ENCODE measurements at places on chromosomes 7 and 10. TPM values are rescaled to one million over a fixed set of nuclear protein-coding genes. Genes with fewer than 3 reads are reported as not detected.
A peak's percentile ranks its signal among the peaks of the same experiment; 100 is the strongest.

DNA sequence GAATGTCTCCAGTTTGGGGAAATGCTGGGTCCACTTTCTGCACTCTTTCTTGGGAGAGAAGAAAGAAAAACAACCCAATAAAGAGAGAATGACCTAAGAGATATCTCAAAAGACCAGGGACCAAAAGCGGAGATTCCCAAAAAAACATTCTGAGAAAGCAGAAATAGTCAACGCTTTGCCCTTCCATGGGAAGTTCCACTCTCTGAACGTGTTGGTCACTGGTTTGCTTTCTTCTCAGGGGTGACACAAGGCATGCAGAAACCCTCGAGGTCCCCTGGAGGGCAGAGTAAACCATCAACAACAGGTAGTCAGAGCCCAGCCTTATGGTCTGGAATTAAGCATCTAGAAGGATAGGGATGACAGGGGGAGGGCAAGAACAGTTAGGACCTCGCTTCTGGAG lies 26.2 kb upstream of the AOAH start:
- H3K4me3 ChIP-seq: no peak overlapping the region
- DNase-seq: no peak

TCERG1L gene
- not detected for total RNA-seq

- peak; percentile 25 for DNase-seq
- H3K4me1 ChIP-seq: peaks cover 20% of the 10 kb centered on the region
- peak overlapping the region; percentile 73 for H3K27ac ChIP-seq
- H3K4me3 ChIP-seq: no peak overlapping the region
- H3K27me3 ChIP-seq: no peaks in the 10 kb centered on the region
- no peaks in the 10 kb centered on the region for H3K36me3 ChIP-seq
Measured at GRCh38 chr7:22577470-22578001, 77.5 kb upstream of the STEAP1B start.

DNA sequence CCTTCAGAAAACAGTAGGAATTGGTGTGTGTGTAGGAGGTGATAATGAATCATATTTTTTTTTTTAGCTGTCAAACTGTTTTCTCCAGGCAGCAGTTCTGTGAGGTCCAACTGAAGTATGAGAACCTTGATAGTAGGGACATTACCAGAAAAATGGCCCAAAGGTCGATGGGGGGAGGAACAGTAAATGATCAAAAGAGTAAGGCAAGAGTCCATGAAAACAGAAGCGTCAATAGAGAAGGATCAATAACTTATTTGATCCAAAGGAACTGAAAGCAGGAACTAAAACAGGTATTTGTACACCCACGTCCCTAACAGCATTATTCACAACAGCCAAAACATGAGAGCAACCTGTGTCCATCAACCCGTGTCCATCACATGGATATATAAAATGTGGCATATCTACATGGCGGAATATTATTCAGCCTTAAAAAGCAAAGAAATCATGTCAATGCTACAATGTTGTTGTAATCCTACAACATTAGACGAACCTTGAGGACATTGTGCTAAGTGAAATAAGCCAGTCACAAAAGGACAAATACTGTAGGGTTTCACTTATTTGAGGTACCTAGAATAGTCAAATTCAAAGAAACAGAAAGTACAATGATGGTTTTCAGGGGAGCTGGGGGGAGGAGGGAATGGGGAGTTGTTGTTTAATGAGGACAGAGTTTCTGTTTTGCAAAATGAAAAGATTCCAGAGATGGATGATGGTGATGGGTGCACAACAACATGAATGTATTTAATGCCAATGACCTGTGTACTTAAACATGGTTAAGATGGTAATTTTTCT lies 214.0 kb upstream of the KLF14 start:
- no peak for DNase-seq
- no peaks in the 10 kb centered on the region for H3K27me3 ChIP-seq
- H3K27ac ChIP-seq: no peak overlapping the region
- H3K4me3 ChIP-seq: no peak overlapping the region
- H3K4me1 ChIP-seq: peaks cover 42% of the 10 kb centered on the region

ASB10 gene
- not detected for total RNA-seq

DNA sequence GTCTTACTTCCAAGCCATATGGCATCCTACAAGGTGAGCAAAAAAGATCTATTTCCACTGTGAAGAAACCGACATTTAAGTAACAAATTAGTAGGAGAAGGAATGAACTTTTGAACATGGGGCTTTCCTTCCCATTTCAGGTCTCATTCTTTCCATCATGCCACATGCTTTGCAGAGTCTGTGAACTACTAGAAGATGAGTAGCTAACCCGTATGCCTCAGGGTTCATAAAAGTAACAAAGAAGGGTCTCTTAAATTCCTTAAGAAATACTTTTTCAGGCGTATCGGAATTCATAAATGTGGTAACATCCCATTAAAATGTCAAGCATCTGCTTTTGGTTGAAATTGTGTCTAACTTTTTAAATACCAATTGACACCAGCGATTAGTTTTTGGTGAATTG lies 81.3 kb upstream of the TNS3 start:
- DNase-seq: no peak
- H3K4me1 ChIP-seq: peaks cover 19% of the 10 kb centered on the region
- H3K27me3 ChIP-seq: no peaks in the 10 kb centered on the region
- H3K36me3 ChIP-seq: no peaks in the 10 kb centered on the region
- no peak overlapping the region for H3K4me3 ChIP-seq

OR2A1 gene
- total RNA-seq: 0.14 TPM

DNA sequence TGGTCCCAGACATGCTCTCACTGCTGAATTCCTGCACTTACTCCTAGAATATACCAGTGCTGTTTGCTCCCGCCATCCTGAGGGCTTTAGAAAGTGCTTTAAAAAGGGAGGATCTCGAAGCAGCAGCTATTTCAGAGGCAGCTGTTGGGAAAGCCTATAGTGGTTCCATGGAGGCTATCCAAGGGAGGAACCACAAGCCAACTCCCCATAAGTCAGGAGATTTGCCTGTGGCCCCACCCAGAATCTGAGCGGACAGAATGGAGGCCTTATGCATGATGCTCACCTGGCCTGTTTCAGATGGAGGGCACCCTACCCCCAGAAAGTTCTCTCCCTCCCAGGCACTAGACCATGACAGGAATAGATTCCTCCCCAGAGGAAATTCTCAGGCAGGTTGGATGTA lies 2.3 kb upstream of the KCNIP2 start:
- no peaks in the 10 kb centered on the region for H3K27me3 ChIP-seq
- no peak overlapping the region for H3K4me3 ChIP-seq
- no peak overlapping the region for H3K27ac ChIP-seq

DNA sequence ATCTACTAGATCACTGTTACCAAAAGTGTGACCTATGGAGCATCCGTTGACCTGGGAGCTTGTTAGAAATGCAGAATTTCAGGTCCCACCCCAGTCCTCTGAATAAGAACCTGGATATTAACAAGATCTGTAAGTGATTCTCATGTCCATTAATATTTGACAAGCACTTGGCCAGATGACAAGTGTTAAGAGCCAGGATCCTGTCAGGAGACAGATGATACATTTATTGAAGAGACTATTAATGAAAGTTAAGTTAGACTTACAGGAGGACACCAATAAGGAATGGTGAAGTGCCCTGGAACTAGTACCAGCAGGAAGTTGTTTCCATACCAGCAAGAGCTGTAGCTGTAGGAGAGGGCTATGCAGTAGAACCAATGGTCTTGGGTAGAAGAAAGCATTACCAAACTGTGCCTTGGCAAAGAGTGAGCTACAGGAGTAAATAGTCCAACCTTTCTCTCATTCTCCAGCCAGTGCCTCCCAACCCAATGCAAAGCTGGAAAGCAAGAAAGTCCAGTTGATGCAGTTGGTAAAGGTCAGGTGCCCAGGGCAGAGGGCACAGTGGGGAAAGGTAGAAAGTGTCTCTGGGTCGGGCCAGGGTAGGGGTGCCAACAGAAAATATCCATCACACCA lies 35.3 kb upstream of the ADD3 start:
- no peak for DNase-seq
- no peak overlapping the region for H3K4me3 ChIP-seq
- H3K36me3 ChIP-seq: no peaks in the 10 kb centered on the region
- H3K27ac ChIP-seq: no peak overlapping the region
- H3K27me3 ChIP-seq: no peaks in the 10 kb centered on the region
- peaks cover 24% of the 10 kb centered on the region for H3K4me1 ChIP-seq

MSMB gene
- not detected for total RNA-seq

DNA sequence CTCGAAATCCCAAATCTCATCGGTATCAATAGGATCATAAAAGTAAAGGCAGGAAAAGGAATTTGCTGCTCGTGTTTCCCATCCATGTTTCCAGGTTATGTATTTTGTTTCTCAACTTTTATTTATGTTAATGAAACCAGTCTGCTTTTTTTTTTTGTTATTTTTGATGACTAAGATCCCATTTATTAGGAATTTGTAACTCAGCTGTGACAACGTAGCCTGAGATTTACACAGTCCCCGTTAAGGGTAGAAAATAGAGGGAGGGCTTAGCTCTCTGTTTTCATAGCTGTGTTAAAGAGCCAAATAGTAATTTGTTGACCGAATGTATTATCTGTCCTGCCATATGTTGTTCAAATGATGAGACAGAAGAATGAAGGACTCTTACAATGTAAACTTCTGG lies 164.0 kb downstream of the MGMT start:
- no peak for DNase-seq
- H3K36me3 ChIP-seq: no peaks in the 10 kb centered on the region
- no peaks in the 10 kb centered on the region for H3K27me3 ChIP-seq
- no peak overlapping the region for H3K4me3 ChIP-seq
- H3K27ac ChIP-seq: no peak overlapping the region
- H3K4me1 ChIP-seq: peaks cover 10% of the 10 kb centered on the region

- no peaks in the 10 kb centered on the region for H3K36me3 ChIP-seq
- no peak for DNase-seq
- no peaks in the 10 kb centered on the region for H3K4me1 ChIP-seq
- no peak overlapping the region for H3K4me3 ChIP-seq
- H3K27me3 ChIP-seq: no peaks in the 10 kb centered on the region
- H3K27ac ChIP-seq: no peak overlapping the region
Measured at GRCh38 chr7:28224172-28224571, 43.6 kb upstream of the JAZF1 start.

SPDYE5 gene
- not detected for total RNA-seq

FFAR4 gene
- 1.3 TPM for total RNA-seq

OR2A7 gene
- 0.95 TPM for total RNA-seq

ANKRD30A gene
- total RNA-seq: not detected

ZPBP gene
- total RNA-seq: not detected

- H3K4me3 ChIP-seq: peak overlapping the region; percentile 62
- no peaks in the 10 kb centered on the region for H3K36me3 ChIP-seq
- no peaks in the 10 kb centered on the region for H3K27me3 ChIP-seq
- H3K4me1 ChIP-seq: peaks cover 38% of the 10 kb centered on the region
- peak overlapping the region; percentile 91 for H3K27ac ChIP-seq
Measured at GRCh38 chr10:61992671-61993668, 91.5 kb downstream of the ARID5B start.

DNA sequence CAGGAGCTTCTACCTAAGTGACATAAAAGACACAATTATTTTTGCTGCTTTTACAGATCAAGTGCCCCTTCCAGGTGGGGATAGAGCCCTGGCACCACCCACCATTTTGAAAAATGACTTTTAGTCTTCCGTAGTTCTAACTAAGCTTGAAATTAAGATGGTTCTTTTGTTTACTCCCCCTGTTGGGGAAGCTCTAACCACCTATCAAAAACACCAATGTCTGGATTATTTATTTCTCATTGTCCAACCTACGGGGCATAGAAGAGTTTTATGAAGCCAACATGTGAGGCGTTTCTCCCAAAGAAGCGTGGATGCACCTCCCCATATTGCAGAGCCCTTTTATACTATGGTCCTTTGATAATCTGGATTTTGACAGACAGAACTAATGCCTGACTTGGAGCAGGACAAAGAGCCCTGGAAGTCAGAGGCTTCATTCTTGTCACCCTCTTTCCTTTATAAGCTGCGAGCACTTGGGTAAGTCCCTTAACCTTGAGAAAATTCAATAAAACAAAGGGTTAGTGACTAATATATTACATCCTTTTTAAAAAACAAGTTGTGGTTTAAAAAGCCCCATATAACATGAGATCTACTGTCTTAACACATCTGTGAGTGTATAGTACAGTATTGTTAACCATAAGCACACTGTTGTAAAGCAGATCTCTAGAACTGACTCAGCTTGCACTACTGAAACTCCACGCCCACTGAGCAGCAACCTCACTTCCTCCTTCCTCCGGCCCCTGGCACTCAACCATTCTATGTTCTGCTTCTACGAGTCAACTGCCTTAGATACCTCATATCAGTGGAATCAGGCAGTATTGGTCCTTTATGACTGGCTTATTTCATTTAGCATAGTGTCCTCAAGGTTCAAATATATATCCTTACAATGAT lies 67.5 kb downstream of the ATXN7L1 start:
- DNase-seq: no peak
- H3K27me3 ChIP-seq: no peaks in the 10 kb centered on the region
- H3K36me3 ChIP-seq: no peaks in the 10 kb centered on the region
- no peaks in the 10 kb centered on the region for H3K4me1 ChIP-seq

GRCh38 chr7:28686418-28686800 lies 271.7 kb downstream of the TRIL start:
- peak overlapping the region; percentile 72 for H3K4me3 ChIP-seq
- H3K27me3 ChIP-seq: no peaks in the 10 kb centered on the region
- peak overlapping the region; percentile 98 for H3K27ac ChIP-seq
- H3K36me3 ChIP-seq: no peaks in the 10 kb centered on the region
- DNase-seq: no peak

GRCh38 chr7:24786941-24787340 lies 29.7 kb upstream of the GSDME start:
- no peaks in the 10 kb centered on the region for H3K36me3 ChIP-seq
- no peak overlapping the region for H3K4me3 ChIP-seq
- peak; percentile 9 for DNase-seq
- no peaks in the 10 kb centered on the region for H3K27me3 ChIP-seq
- no peaks in the 10 kb centered on the region for H3K4me1 ChIP-seq

PTPRZ1 gene
- 11.7 TPM for total RNA-seq

SEMA3E gene
- 3.4 TPM for total RNA-seq

ACSM6 gene
- not detected for total RNA-seq

GRCh38 chr10:59872892-59873463 lies 33.4 kb downstream of the CCDC6 start:
- H3K36me3 ChIP-seq: no peaks in the 10 kb centered on the region
- DNase-seq: peak; percentile 81
- H3K27ac ChIP-seq: peak overlapping the region; percentile 87

- H3K4me3 ChIP-seq: peak overlapping the region; percentile 90
- H3K27me3 ChIP-seq: no peaks in the 10 kb centered on the region
- no peak for DNase-seq
- peaks cover 19% of the 10 kb centered on the region for H3K36me3 ChIP-seq
- H3K4me1 ChIP-seq: peaks cover 14% of the 10 kb centered on the region
- H3K27ac ChIP-seq: peak overlapping the region; percentile 56
Measured at GRCh38 chr10:43649185-43649523, 473 bp upstream of the ZNF32 start.

GRCh38 chr10:78634835-78635234 lies 433.9 kb upstream of the ZMIZ1 start:
- H3K27me3 ChIP-seq: no peaks in the 10 kb centered on the region
- H3K4me3 ChIP-seq: no peak overlapping the region
- H3K4me1 ChIP-seq: peaks cover 6% of the 10 kb centered on the region
- no peak for DNase-seq
- peak overlapping the region; percentile 33 for H3K27ac ChIP-seq
- no peaks in the 10 kb centered on the region for H3K36me3 ChIP-seq

ENTPD1 gene
- total RNA-seq: 63.6 TPM

GRCh38 chr7:36630112-36630650 lies 94.1 kb downstream of the AOAH start:
- H3K36me3 ChIP-seq: no peaks in the 10 kb centered on the region
- no peaks in the 10 kb centered on the region for H3K27me3 ChIP-seq
- H3K4me1 ChIP-seq: no peaks in the 10 kb centered on the region
- no peak for DNase-seq
- H3K27ac ChIP-seq: no peak overlapping the region

GRCh38 chr7:65938336-65938895 lies 43.6 kb downstream of the GUSB start:
- no peaks in the 10 kb centered on the region for H3K36me3 ChIP-seq
- H3K4me3 ChIP-seq: no peak overlapping the region
- no peak for DNase-seq
- no peak overlapping the region for H3K27ac ChIP-seq

Measured in thoracic aorta (tissue), 2 donors.